Pancreas (tissue), 10 donors: ENCODE measurements at places on chromosomes 16 and 17.

DNA sequence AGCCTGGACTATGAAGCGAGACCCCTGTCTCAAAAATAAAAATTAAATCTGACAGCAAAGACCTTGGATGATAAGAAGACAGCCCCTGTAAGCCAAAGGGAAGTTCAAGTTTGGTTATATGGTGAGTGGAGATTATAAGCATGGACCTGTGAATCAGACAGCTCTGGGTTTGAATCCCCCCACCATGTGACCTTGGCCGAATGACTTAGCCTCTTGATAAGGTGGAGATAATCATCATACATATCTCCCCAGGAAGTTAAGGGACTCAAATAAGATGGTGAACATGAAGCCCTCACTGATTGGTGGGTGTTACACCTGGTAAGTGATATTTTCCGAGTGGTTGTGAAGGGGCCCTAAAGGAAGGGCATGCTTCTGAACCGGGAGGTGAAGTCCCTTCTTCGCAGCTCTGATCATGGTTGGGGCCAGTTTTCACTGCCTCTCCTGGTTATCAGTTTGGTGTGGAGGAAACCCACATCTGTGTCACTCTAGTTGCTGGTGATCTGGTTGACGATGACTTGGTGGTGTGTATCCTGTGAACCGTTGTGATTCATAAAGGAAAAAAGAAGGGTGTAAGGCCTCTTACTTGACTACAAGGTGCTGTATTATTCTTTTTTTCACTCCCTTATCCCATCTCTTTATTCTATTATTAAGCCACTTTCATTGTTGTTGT is 61.7 kb upstream of the CLEC18A start:
- H3K36me3 ChIP-seq: no peaks in the 10 kb centered on the region
- no peak for DNase-seq
- H3K27ac ChIP-seq: peak overlapping the region; percentile 69
- H3K27me3 ChIP-seq: no peaks in the 10 kb centered on the region
- H3K4me1 ChIP-seq: no peaks in the 10 kb centered on the region

DNA sequence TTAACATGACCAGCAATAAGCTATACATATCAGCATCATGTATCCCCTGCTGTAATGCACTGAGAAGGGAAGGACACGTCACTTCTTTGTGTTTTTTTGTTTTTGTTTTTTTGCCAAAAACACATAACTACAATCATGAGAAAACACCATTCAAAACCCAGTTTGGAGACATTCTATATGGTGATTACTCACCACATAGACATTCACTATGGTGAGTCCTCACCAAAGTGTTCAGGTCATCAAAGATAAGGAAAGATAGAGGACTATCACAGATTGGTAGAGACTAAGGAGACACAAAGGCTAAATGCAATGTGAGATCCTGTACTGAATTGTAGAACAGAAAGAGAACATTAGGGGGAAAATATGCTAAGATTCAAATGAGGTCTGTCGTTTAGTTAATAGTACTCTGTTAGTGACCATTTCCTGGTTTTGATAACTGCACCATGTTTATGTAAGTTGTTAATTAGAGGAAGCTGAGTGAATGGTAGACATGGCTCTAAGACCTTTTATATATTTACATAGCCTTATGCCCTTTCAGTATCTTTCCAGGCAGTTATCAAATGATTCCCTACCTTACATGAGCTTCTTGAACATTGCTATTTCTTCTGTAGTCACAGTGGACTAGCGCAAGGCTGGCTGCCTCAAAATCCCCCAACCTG is 46.6 kb downstream of the PIK3R5 start:
- no peaks in the 10 kb centered on the region for H3K36me3 ChIP-seq
- H3K27me3 ChIP-seq: no peaks in the 10 kb centered on the region
- no peak for DNase-seq
- H3K4me3 ChIP-seq: no peak overlapping the region

DNA sequence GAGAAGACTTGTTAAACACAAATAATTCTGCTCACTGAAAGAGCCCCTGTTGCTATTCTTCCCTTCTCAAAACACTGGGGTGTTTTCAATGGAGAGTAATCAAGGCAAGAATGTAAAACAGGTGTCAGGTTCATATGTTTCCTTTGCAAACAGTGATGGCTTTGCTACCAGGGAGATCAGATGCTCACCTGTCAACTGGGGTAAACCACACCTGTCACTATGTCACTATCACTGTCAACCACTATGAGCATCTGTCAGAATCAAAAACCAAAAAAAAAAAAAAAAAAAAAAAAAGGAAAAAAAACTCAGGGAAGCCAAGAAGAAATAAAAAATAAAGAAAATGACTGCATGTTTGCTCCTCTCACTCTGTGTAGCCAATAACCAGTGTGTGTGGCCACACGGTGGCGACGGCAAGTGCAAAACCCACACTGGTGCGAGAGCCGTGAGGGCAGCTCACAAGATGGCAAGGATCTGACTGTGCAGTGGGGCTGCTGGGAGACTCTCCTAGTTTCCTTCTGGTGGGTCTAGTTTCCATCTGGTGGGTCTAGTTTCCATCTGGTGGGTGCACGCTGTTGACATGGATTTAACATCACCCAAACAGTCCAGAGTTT is 22.7 kb downstream of the USP22 start:
- no peaks in the 10 kb centered on the region for H3K27me3 ChIP-seq
- no peak overlapping the region for H3K4me3 ChIP-seq
- no peak for DNase-seq
- no peak overlapping the region for H3K27ac ChIP-seq
- peaks cover 53% of the 10 kb centered on the region for H3K36me3 ChIP-seq
- no peaks in the 10 kb centered on the region for H3K4me1 ChIP-seq

- H3K27ac ChIP-seq: no peak overlapping the region
- H3K4me3 ChIP-seq: no peak overlapping the region
- DNase-seq: no peak
- H3K27me3 ChIP-seq: no peaks in the 10 kb centered on the region
- H3K36me3 ChIP-seq: no peaks in the 10 kb centered on the region
- H3K4me1 ChIP-seq: no peaks in the 10 kb centered on the region
These were observed 4.4 kb upstream of the CYLD start for GRCh38 chr16:50737420-50737959.

- DNase-seq: no peak
- H3K4me3 ChIP-seq: no peak overlapping the region
- no peaks in the 10 kb centered on the region for H3K36me3 ChIP-seq
These were observed 219.9 kb upstream of the NLRP1 start for GRCh38 chr17:5804251-5804650.
